ENCODE measurements at places on chromosomes 11 and 22.

- no peak for DNase-seq
These were observed 63.5 kb upstream of the CSNK2A3 start for GRCh38 chr11:11416502-11416901.

DNA sequence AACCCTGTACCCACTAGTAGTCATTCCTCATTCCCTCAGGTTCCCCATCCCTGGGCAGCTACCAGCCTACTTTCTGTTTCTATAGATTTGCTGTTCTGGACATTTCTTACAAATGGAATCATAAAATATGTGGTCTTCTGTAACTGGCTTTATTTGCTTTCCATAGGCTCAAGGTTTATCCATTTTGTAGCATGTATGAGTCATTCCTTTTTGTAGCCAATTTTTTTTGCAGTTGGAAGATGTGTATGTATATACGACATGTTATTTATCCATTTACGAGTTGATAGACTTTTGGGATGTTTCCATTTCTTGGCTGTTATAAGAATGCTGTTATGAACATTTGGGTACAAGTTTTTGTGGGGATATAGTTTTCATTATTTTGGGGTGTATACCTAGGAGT, 130.6 kb downstream of the WNT11 start:
- no peak for DNase-seq

DNA sequence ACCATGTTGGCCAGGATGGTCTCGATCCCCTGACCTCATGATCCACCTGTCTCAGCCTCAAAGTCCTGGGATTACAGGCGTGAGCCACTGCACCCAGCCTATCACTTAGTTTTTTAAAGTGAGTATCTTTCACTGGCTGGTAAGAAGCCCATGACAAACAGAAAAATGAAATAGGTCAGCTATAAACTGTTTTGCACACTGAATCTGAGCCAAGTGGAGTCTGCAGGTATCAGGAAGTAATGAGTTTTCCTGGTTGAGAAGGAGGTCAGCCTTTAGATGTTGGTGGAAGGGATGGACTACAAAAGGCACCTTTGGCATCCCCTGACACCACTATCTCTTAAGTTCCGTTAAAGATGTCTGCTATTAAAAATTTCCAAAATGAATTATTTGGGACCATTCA, 345.1 kb downstream of the AASDHPPT start:
- DNase-seq, result no peak

GRCh38 chr22:20402960-20403778, 9.2 kb downstream of the ZNF74 start:
- DNase-seq, result no peak

- DNase-seq, result no peak
These were observed 345.1 kb downstream of the FAT3 start for GRCh38 chr11:92569726-92570125.

GRCh38 chr11:35142481-35143075, 3.6 kb downstream of the CD44 start:
- no peak for DNase-seq

- DNase-seq, result no peak
These were observed 5.3 kb upstream of the JAML start for GRCh38 chr11:118230088-118230487.

DNA sequence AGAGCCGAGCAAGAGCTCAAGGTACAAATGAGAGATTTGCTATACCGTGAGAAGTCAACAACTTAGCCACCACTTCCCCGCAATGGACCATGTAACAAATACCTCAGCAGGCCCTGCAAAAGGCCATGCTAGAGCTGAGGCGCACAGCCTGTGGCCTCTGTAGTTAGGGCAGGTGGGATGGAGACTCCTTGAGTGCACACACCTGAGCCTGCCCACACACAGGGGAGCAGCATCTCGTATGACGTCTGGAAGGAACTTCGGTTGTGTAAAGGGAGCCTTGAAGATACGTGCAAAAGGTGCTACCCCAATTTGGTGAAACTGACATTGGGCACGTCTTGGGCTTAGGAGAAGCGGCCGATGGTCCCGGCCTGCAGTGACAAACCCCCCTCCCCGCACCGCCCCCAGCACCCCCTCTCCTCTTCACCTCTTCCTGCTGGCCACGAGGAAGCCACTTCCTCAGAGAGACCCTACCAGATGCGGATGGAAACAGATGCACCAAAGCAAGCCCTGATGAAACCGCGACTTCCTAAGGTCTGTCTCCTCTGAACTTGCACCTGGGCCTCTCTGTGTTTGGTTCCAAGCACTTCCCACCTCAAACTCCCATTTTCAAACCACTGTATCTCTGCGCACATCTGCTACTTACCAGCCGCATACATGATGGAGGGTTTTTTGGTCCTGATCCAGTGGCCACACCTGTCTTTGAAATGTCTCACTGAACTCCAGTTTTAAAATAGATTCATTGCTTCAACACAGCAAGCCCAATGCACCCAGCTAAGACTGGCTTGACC, 10.6 kb downstream of the CDPF1 start:
- no peak for DNase-seq

DNA sequence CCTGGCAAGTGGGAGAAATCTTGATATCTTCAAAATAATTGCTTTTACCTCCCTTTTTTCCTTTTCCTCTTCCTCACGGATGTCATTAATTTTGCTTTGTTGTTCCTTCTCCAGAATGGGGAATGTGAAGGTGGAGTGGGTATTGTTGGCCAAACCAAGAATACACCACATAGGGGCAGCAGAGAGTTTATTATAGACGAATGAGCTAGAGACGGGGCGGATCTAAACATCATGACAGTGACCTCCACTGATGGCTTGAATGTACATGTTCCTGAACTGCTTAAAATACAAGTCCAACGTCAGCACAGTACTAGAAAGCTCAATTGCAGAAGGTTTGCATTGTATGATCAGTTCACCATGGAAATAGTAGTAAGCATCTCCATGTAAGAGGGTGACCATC, 122.3 kb upstream of the SNX19 start:
- DNase-seq, result no peak

DNA sequence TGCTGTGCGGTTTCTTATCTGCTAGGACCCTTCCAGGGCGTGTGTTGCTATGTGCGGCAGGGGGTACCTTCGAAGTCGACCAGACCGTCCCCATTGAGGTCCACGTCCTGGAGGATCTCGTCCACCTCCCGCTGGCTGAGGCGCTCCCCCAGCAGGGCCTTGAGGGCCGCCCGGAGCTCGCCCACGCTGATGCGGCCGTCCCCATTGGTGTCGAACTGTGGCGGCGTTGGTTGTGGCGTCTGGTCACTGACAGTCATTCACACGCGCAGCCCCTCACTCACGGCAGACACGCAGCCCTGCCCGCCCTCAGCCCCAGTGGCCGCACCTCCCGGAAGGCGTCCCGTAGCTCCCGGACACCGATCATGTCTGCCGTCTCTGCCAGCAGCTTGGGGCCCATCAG, 3.5 kb downstream of the CABP2 start:
- DNase-seq, result no peak

DNA sequence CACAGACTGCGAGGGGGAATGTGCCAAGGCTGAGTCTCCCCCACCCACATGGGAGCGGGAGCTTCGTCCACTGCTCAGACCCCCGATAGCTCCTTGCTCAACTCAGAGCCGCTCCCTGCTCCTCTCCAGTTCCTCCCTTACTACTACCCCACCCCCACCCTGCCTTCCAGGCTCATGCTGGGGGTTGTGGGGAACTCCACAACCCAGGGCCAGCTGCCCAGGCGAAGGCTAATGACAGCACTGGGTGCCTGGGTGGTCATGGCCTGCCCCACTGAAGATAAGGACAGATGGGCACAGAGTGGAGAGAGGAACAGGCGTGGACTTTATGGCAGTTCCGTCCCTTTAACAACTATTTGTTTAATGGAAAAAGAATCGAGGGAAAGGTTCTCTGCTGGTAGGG, 73.7 kb downstream of the PDE2A start:
- no peak for DNase-seq

DNA sequence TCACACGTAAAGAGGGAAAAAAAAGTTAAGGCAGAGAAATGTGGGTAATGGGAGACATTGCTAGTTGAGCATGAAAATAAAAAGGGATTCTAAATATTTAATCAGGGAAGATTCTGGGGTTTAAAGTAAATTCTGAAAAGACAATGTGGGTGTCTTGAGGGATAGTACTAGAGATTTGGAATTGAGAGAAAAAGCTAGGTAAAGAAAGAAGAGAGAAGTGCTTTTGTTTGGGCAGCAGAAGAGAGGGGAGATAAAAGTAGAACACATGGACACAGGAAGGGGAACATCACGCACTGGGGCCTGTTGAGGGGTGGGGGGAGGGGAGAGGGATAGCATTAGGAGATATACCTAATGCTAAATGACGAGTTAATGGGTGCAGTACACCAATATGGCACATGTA, 3.5 kb upstream of the YPEL4 start:
- DNase-seq, result no peak

GRCh38 chr22:28792491-28793383, 7.6 kb downstream of the XBP1 start:
- DNase-seq, result no peak

DNA sequence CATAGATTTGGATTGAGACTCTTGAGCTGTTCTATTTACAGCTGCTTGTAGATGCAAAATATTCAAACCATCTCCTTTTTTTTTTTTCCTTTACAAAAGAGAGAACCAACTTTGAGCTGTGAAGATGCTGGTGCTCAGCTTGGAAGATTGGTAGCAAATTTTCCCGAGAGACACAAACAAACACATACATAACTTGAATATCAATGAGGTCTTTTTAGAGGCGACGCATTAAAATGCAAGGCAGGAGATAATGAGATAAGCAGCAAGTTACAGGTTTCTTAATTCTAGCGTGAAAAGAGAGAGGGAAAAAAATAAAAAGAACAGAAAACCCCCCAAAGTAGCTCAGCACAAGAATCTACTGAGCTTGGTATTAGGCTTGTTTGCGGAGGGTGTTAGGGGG, 247.0 kb upstream of the SORL1-AS1 start:
- DNase-seq, result no peak

GRCh38 chr11:65640483-65641296, 2.8 kb downstream of the SIPA1 start:
- DNase-seq, result no peak

DNA sequence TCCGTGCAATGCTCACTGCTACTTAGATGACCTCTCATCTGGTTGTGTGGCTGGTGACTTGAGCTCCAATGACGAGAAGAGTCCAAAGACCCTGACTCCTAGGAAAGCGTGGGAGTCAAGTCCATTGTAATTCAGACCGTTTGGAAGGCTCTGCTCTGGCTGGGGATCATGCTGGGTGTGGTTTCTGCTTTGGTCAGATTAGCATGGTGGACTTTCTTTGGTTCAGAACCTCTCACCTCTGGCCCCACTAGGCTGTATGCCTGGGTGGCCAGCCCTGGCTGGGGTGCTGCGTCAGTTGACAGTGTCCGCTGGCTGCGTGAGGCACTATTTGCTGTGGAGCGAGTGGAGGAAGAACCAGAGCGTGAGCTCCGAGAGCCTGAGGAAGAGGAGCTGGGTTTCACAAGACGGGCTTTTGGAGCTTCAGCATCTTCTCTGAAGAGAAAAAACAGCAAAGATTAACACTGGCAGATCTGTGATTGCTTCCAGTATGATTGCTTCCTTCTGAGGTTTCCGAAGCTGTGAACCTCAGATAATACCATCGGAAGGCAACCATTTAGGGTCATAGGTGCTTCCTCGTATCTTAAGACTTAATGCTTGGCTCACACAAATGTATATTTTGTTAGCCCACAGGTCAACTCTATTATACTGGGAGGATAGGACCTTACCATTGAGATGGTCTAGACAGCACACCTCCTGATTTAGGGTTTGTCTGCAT, 11.6 kb upstream of the HSPA8 start:
- no peak for DNase-seq

- no peak for DNase-seq
These were observed 203.7 kb downstream of the MN1 start for GRCh38 chr22:27597703-27598444.

GRCh38 chr11:18209058-18209457, 27.5 kb downstream of the SAA4 start:
- no peak for DNase-seq

- no peak for DNase-seq
These were observed 8.0 kb downstream of the MYH9 start for GRCh38 chr22:36379593-36380361.

DNA sequence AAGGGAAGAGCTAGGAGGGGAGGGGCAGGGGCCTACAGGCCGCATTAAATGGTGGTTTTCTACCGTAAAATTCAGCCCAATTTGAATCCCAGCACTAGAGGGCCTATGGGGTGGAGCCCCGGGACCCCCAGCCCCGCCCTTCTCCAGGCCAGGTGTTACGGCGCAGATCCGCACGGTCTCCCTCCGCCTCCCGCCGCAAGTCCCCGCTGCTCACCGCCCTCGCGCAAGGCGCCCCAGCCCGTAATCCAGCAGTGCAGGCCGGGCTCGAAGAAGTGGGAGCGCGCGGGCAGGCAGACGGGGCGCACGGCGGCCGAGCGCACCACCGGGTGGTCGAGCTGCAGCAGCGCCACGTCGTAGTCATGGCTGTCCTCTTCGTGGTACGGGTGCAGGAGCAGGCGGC, 17.3 kb downstream of the KCTD17 start:
- peak; percentile 64 for DNase-seq

DNA sequence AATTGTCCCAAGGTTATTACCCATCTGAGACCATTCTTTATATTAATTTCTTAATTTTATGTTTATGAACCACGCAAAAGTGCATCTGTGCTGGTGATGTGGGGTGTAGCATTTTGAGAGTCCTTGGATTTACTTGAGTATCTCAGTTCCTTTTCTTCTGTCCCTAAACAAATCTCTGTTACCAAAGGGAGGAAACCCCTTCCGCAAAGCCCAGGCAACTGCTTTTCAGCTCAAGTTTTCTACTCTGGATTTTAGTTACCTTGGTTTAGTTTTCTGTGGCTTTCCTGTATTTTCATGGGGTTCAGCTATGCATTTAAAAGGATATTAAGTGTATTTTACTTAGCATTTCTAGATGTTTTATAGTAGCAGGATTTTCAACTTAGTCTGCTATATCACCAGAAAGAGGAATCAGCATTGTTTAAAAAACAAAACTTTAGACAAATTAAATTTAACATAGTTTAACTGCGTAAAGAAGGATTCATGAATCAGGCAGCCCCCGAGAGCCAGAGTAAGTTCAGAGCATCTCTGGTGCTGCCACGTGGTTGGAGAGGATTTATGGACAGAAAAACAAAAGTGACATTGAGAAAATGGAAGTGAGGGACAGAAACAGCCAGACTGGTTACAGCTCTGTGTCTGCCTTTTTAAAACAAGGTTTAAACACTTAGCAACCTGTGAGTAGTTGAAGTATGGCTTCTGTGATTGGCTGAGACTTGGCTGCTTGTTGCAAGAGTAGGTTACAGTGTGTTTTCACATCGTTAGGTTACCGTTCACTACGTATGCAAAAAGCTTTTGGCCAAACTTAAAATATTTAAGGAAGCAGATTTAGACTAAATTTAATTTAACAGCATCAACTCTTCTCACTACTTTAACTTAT, 9.6 kb downstream of the ADM start:
- no peak for DNase-seq

DNA sequence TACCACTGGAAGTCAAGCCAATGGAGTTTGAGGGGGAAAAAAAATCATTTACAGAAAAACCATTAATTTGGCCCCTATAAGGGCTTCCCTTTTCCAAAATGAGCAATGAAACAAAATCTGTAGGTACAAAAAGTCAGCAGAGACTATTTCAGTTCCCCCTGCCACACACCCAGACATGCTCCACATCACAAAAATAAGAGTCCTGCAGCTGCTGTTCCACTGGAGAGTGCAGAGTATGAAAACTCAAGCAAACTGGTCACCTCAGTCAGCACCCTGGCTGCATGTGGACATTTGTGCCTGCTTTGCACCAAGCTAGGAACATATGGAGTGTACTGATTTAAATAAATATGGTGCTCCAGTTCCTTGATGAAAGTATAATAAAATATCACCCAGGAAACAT, 15.1 kb downstream of the POU2AF1 start:
- DNase-seq, result no peak
